NCI-H1105 treated with DMSO at 0.1 percent for 48 hours (cell line): ENCODE measurements at places on chromosomes 6 and 20.

DNA sequence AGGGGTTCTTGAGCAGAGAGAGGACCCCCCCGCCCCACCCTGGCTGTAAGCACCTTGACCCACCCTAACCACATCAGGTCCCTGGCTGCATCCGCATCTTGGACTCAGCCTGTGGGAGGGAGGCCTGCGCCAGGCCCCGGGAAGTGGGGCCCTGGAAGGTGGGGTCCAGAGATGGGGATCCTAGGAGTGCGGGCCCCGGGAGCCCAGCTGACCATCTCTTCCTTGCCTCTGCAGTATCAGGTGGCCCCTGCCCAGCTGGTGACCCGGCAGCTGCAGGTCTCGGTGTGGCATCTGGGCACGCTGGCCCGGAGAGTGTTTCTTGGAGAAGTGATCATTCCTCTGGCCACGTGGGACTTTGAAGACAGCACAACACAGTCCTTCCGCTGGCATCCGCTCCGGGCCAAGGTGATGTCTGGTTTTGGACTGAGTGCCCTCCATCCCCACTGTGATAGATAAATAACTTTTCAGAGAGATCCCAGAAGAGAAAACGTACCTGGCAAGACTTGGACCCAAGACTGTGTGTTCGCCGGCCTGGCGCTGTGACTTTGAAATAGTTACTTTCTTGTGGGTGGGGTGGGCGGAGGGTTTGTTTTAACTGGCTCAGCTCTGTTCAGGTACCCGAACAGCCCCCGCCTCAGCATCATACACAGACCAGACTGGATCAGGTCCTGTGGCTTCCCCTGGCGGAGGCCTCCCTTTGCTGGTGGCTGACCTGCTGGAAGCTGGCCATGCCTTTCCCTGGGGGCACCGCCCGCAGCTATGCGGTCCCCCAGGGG lies 62.0 kb downstream of the EZR start:
- DNase-seq, result no peak

DNA sequence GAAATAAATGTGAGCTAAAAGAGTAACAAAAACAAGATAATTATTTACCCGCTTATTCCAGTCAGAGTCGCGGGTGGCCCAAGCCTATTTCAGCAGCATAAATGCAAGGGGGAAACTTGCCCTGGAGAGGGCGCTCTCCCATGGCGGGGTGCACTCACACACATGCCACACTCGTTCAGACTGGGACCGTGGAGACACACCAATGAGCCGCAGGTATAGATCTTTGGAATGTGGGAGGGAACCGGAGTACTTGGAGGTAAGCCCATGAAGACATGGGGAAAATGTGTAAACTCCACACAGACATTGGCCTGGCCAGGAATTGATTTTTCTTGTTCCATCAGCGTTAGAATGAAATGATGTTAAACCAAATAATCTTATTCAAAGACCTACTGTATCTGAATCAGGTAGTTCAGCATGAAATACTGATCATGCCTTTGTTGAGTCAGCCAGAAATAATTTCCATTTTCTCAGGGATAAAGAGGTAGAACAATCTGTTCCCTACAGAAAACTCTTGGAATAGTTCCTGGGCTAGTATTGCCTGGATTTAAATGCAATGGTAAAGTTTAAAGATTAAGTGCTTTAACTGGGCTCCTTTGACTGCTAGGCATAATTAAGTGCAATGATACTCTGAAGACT lies 191.5 kb downstream of the MCHR2 start:
- no peak for DNase-seq

DNA sequence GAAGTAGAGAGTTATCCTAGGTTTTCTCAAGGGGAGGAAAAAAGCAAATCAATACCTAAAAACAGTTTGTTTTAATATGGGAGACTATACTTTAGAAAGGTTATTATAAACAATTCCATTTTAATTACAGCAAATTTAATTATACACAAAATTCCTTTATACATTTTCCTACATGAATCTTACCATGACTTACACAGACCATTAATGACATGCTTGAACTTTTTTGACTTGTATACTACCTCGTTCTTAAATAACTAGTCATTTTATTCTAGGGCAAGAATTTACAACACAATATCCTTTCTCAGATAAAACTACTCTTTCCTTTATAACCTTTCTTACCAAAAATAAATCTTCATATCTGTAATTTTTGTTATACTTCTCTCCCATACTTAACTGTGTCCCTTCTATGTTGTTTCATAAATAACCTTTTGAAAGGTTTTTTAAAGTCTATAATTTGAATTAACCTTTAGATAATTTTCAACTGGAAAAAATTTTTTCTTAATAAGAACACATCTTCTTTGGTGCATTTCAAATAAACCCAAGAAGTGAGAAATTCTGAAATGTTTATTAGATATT lies 729.4 kb downstream of the TENT5A start:
- DNase-seq, result no peak

GRCh38 chr6:118860880-118861279 lies 33.1 kb upstream of the ASF1A start:
- DNase-seq, result no peak

GRCh38 chr6:50110587-50110986 lies 60.9 kb upstream of the DEFB112 start:
- no peak for DNase-seq

GRCh38 chr20:19993958-19994669 lies 23.0 kb upstream of the NAA20 start:
- no peak for DNase-seq

- no peak for DNase-seq
Observed at GRCh38 chr20:2535711-2536559, 438 bp upstream of the TMC2 start.

DNA sequence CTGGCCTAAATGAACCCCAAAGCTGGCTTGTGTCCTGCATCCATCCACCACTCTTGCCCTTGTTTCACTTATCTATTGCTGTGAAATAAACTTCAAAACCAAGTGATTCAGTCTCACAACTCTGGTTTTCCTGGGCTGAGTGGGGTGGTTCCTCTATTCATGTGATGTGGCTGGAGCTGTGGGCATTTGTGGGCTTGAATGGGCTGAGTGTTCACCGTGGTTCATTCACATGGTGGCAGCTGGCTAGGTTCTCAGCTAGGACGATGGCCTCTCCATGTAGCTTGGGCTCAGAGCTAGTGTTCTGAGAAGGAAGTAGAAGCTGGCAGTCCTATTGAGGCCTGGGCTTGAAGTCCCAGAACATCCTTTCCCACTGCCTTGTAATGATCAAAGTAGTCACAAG lies 30.4 kb downstream of the FKBP1A start:
- no peak for DNase-seq

- no peak for DNase-seq
Observed at GRCh38 chr6:156954191-156954590, 177.0 kb downstream of the ARID1B start.

DNA sequence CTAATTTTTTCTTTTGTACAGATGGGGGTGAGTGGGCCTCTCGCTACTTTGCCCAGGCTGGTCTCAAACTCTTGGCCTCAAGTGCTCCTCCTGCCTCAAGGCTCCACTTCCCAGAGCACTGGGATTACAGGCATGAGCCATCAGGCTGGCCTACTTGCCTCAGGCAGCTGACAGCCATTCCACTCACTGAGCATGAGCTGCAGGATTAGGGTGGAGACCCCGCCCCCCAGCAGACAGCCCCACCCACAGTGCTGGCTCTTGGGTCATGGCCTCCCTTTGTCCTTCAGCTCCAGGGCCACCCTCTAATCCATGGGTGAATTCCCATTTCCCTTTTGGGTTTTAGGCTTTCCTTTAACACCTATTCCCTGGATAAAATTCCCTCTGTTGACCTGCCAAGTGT lies 82.1 kb downstream of the BFSP1 start:
- no peak for DNase-seq

- no peak for DNase-seq
Observed at GRCh38 chr6:31037169-31037568, 26.9 kb downstream of the MUC22 start.

- DNase-seq, result no peak
Observed at GRCh38 chr6:45965792-45966191, 49.9 kb downstream of the CLIC5 start.

DNA sequence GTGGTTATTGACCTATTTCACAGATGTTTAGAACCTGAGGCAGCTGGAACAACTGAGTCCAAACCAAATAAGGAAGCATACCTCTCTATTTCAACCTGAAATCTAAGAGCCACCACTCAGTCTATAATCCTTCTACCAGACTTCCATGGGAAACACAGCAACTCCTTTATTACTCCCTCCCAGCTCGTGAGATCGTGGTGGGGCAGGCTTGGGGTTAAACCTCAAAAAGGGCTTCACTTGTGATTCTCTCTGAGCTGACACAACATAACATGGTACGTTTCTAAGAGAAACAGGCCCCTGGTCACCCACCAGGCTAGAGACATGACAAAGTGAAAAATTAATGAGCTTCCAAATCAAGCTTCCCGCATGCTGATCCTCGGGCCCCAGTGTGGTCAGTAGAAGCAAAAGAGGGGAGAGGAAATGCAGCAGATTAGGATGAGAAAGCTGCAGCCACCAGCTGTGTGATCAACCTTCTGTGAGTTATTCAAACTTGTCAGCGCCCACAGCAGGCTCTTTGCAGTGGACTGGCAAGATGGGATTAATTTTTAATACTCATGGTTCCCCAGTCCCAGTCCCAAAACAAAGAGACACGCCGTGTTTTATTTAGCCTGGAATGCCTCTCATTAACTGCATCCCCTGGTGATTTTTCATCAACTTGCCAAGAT lies 9.3 kb downstream of the PKHD1 start:
- DNase-seq, result no peak

DNA sequence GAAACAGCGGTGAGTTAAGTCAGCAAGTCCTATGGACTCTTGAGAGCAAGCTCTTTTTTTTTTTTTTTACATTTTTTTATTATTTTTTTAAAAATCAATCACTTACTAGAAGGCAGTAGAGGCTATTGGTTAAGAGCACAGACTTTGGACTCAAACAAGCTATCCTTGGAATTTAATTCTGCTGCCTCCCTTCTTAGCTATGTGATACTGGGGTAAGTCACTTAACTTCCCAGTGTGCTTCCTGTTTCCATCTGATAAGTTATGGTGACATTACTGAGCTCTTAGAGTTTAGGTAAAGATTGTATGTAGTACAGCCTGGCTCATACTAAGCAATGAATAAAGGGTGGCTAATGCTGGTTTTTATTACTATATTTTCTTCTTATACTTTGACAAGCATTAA lies 770.5 kb upstream of the FLRT3 start:
- DNase-seq, result no peak

DNA sequence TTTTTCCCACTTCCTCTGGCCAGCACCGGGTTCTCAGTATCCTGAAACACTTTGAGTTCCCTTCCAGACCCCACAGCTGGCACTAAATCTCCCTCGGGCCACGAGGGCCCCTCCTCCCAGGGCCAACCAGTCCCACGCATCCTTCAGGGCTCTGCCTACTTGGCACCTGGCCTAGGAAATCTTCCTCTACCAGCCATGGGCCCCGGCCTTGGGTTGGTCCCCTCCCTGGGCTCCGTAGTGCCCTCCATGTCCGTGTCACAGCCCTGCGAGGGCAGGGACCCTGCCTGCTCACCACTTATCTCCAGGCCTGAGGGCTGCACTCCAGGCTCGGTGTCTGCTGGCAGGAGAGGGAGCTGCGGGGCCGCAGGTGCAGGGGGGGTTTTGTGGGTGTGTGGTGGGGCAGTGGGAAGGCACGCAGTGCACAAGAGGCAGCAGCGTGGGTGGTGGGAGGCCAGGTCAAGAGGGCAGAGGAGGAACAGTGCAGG lies 48.8 kb upstream of the CDH22 start:
- DNase-seq, result peak; percentile 30

DNA sequence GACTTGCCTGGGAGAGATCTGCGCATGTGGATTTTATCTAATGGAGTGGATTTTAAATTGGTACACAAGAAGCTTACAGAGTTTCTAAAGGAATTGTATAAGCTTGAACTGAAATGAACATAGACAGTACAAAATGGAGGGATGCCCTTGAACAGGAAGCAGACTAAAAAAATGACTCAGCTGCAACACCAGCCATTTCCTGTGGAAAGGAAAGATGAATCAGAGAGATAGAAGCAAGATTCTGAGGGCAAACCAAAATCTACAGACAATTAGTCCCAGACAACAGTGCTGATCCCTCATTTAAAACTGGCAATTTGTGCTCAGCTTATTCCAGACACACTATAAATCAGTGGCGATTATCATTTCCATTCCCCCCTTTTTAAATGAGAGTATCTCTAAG lies 114.6 kb upstream of the TCF21 start:
- no peak for DNase-seq

- no peak for DNase-seq
Observed at GRCh38 chr20:41145821-41146620, 8.7 kb downstream of the PLCG1 start.

DNA sequence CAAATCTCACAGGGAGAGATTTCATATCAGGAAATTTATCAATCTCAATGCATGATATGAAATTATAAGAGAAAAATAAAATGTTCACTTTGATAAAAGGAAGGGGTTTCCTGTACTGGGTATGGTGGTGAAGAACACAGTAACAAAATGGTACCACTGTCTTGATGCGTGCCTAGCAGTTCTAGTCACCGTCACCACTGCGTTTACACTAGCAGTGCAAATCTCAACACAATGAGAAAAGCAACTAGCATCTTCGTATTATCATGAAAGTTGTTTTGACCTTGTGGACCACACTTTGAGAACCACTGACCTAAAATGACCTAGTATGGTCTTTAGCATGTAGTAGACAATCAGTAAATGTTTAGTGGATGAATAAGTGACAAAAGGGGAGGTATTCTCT lies 68.4 kb upstream of the ADGRF4 start:
- DNase-seq, result no peak

- DNase-seq, result peak; percentile 99
Observed at GRCh38 chr20:45362804-45363610, at the start of gene SYS1. SYS1 (plus strand) TSS chr20:45363156; CDS start chr20:45363532, 376 bp downstream.

- no peak for DNase-seq
Observed at GRCh38 chr20:4533368-4534133, 188.2 kb upstream of the PRND start.

DNA sequence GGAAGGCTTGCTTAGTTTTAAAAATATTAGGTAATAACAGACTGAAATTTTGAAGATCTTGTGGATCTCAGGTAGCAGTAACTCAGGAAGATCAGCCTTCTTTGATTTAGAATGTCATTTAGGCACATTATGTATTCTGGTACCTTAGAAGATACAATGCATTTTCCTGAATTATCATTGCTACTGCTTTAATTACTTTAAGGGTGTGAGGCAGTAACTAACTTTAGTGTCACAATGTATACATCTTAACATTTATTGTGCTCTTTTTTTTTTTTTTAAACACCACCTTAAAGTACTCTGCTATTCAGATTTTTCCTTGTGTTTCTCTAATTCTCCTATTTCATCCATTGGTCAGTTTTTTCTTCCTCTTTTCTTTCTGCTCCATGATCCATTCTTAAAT lies 13.3 kb downstream of the MAPK14 start:
- DNase-seq, result no peak

DNA sequence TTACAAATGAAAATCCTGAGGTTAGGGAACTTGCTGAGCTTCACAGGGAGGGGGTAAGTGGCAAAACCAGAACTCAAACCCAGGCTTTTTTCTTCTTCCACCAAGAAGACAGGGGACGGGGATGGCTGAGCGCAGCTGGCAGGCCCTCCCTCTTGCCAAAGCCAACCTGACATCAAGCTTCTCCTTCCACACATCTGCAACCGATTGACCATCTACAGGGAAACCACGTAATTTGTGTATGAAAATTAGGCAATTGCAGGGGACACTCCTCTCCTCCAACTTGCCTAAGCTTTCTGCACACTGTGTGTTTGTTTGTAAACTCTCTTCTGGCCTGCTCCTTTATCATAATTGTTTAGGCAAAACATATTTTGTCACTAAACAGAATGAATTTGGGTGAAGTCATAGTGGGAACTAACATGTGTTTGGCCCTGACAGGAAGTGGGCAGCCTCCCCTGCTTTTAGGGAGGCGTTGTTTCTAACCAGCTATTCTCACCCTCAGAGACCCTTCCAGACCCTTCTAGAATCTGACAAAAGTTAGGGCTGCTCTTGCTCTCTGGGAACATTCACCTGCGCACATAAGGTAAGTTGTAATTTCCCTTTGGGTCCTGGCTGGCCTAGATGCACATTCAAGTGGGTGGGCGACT lies 18.9 kb downstream of the ZNF831 start:
- no peak for DNase-seq
